ENCODE measurements at places on chromosomes 1 and 21. TPM values are rescaled to one million over a fixed set of nuclear protein-coding genes. Genes with fewer than 3 reads are reported as not detected.

MCOLN2 gene
- total RNA-seq, result 0.45 TPM

FAM131C gene
- 0.45 TPM for total RNA-seq

TRMT13 gene
- 8.8 TPM for total RNA-seq

GPATCH3 gene
- total RNA-seq, result 7.4 TPM

LEFTY2 gene
- total RNA-seq, result under 0.01 TPM

ZNF648 gene
- total RNA-seq, result not detected

PCP4 gene
- not detected for total RNA-seq

CIART gene
- 0.74 TPM for total RNA-seq

KRTAP13-2 gene
- not detected for total RNA-seq

PAPPA2 gene
- 0.30 TPM for total RNA-seq

LAPTM5 gene
- not detected for total RNA-seq

RAB4A gene
- total RNA-seq, result 35.8 TPM

RXRG gene
- not detected for total RNA-seq

CAMSAP2 gene
- 8.6 TPM for total RNA-seq

AQP10 gene
- total RNA-seq, result not detected

TEX35 gene
- total RNA-seq, result not detected

MTR gene
- 12.6 TPM for total RNA-seq

KANK4 gene
- total RNA-seq, result not detected

PDE4B gene
- 2.0 TPM for total RNA-seq

NPL gene
- 0.67 TPM for total RNA-seq

LY9 gene
- total RNA-seq, result not detected

TAL1 gene
- not detected for total RNA-seq

HES3 gene
- not detected for total RNA-seq

NTMT2 gene
- not detected for total RNA-seq

SH3D21 gene
- total RNA-seq, result 1.3 TPM

MT1HL1 gene
- not detected for total RNA-seq

VCAM1 gene
- total RNA-seq, result 4.5 TPM

MNDA gene
- not detected for total RNA-seq

SYCP1 gene
- not detected for total RNA-seq

Measured in bronchus fibroblast of lung (primary cell).